Liver (tissue), 10 donors: ENCODE measurements at places on chromosomes 16 and 17.

DNA sequence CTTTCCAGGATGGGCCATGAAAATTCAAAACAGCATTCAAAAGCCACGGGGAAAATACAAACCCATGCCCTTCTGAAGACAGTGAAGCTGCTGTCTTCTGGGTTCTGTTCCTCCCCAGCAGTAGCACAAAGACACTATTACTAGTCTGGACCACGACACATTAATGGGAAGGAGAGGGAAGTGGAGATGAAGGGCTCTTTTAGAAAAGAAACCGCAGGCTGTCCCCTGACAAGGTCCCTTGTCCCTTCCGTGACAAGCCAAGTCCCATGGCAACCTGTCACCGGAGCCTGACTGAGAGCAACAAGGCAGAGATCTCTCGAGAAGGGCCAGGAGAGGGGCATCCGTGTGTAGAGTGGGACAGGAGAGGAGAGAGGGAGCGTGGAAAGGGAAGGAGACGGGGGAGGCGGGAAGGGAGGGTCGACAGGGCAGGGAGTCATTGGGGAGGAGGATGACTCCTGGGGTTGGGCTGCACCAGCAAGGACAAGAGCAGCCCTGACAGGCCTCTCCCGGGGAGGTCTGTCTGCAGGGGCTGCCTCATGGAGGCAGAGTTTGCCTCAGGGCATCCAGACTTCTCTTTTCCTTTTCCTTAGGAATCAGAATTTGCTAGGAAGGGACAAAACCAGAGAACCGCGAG is 436.2 kb downstream of the SLC39A11 start:
- no peak for DNase-seq

- DNase-seq, result no peak
Observed at GRCh38 chr16:5647051-5647450, 549.5 kb upstream of the EEF2KMT start.

DNA sequence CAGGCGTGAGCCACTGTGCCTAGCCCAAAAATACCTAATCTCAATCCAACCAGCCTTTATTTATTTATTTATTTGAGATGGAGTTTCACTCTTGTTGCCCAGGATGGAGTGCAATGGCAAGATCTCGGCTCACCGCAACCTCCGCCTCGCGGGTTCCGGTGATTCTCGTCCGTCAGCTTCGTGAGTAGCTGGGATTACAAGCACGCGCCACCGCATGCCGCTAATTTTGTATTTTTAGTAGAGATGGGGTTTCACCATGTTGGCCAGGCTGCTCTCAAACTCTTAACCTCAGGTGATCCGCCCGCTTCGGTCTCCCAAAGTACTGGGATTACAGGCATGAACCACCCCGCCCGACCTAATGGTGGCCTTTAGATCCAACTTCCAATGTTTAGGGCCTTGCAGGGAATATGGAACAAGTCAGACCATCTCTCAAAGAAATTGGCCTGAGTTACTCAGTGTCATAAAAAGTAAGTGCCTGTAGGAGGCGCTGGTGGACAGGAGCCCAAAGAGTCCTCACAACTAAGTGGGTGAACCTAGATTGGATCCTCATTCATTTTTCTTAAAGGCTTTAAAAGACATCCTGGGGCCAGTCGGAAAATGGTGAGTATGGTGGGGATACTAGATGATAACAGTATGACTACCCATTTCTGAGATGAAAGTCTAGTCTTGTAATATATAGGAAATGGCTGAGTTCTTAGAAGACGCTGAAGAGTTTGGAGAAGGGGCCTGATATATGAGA is 4.6 kb downstream of the ZSCAN10 start:
- no peak for DNase-seq

- DNase-seq, result no peak
Observed at GRCh38 chr17:4317610-4318009, 48.9 kb downstream of the UBE2G1 start.
